ENCODE measurements at places on chromosomes 4 and X. TPM values are rescaled to one million over a fixed set of nuclear protein-coding genes. Genes with fewer than 3 reads are reported as not detected.

Gene CDS1
- 0.54 TPM for total RNA-seq

Gene GPRASP1
- 0.24 TPM for total RNA-seq

Gene TMEM175
- total RNA-seq = 8.9 TPM

Gene TMEM156
- 16.6 TPM for total RNA-seq

Gene PLAC8
- 1.2 TPM for total RNA-seq

Gene INTU
- total RNA-seq = 1.0 TPM

Gene GRIA3
- total RNA-seq = not detected

Gene PRSS12
- total RNA-seq = 0.31 TPM

Gene SMIM10L2A
- 0.15 TPM for total RNA-seq

Gene SYN1
- 0.29 TPM for total RNA-seq

Gene XPNPEP2
- not detected for total RNA-seq

Gene HSFX3
- total RNA-seq = not detected

Gene CYTL1
- total RNA-seq = not detected

Gene GPR82
- total RNA-seq = not detected

Gene ADAMTS3
- not detected for total RNA-seq

Gene GLOD5
- total RNA-seq = not detected

Gene TMSB15C
- 0.13 TPM for total RNA-seq

Gene DGAT2L6
- not detected for total RNA-seq

Gene FAT1
- total RNA-seq = 125 TPM

Gene SLC38A5
- total RNA-seq = 0.16 TPM

Gene MTNR1A
- 0.50 TPM for total RNA-seq

Gene ERCC6L
- total RNA-seq = 10.7 TPM

Gene TEX13C
- not detected for total RNA-seq

Gene ENPEP
- 0.06 TPM for total RNA-seq
